ENCODE measurements at places on chromosomes 5 and 9. TPM values are rescaled to one million over a fixed set of nuclear protein-coding genes. Genes with fewer than 3 reads are reported as not detected.

Gene LTC4S
- total RNA-seq = 0.66 TPM

Gene IL5
- total RNA-seq = not detected

- DNase-seq = no peak
Measured at GRCh38 chr5:95728494-95729114, 2.5 kb upstream of the RHOBTB3 start.

GRCh38 chr9:22537721-22538120 is 91.1 kb downstream of the DMRTA1 start:
- DNase-seq = no peak

GRCh38 chr9:12693141-12693540 is at the start of gene TYRP1:
TSS of gene TYRP1 (plus strand) at chr9:12693385. CDS start at chr9:12693997, 612 bp downstream.
- no peak for DNase-seq

DNA sequence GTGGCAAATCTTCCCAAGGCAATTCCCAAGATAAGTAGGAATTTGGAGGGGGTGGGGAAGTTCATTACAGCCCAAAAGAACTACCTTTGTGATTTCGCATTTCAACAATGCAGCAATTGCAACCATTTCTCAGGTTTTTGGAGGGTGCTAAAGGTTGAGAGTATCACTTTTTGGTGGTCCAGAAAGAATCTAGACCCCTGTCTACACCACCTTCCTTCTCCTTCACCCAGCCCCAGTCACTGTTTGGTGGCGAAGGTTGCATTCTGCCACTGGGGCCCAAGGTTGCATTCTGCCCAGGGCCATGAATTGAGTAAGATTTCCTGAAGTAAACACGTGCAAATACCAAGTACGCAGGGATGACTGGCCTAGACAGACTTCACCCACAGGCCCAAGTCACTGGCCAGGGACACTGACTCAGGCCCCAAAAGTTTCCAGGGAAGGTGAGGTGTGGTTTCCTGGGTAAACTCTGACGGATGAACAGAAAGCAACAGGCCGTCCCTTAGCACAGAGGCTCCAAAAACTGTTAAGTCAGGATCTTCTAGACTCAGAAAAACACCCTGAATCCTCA is 5.7 kb downstream of the PDE6A start:
- DNase-seq = no peak

GRCh38 chr5:154779105-154779504 is 23.9 kb downstream of the LARP1 start:
- DNase-seq = no peak

DNA sequence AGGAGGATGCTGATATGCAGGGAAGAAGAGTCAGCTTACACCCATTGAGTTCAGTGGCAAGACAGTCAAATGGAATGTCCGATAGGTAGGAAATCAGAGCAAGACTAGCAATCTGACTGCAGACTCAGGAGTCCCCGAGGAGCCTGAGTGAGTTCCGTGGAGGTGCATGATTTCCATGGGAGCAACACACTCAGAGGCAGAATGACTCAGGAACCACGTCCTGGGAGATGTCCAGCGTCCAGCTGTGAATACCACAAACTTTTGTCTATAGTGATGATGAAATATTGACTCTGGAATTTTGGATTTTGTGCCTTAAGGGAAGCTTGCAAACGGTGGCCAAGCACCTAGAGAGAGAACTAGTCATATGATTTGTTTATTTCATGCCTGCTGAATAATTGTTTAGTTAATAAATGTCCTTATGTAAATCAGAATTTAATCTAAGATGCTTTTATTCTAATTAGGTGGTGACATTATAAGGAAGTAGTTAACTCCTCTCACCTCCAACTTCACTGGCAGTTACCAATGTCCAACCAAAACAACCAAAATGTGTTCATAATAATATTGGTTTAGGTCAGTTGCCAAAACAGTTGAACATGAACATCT is 100.4 kb downstream of the PDE4D start:
- no peak for DNase-seq

All from pulmonary artery endothelial cell (primary cell).